DMS 273 treated with DMSO at 0.1 percent for 48 hours (cell line): ENCODE measurements at places on chromosomes 4 and X.

- no peak for DNase-seq
Observed at GRCh38 chrX:3717742-3718420, 4.4 kb upstream of the PRKX start.

GRCh38 chrX:14420841-14421240 is 108.5 kb upstream of the GLRA2 start:
- DNase-seq, result no peak

- no peak for DNase-seq
Observed at GRCh38 chr4:2621419-2621818, 85.0 kb downstream of the FAM193A start.

GRCh38 chr4:54496412-54496811 is 161.3 kb upstream of the KIT start:
- DNase-seq, result no peak

- no peak for DNase-seq
Observed at GRCh38 chr4:25172961-25173915, 13.0 kb upstream of the SEPSECS start.

DNA sequence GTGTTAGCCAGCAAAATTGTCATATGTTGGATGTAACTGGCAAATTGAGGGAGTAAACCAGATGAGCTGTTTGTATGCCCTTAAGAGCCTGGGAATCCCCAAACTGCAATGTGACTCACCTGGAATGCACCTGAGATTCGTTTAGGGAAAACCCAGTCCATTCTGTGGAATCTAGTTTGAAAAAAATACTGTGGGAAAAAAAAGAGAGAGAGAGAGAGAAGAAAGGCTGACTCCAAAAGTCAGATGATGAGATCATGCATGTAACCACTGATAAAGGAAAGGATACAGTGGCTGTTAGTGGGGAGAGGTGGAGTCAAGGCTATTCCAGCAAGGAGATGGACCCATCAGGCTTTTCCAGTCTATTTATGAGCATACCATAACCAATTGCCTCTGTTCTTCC is 48.5 kb downstream of the SLC9A7 start:
- no peak for DNase-seq

DNA sequence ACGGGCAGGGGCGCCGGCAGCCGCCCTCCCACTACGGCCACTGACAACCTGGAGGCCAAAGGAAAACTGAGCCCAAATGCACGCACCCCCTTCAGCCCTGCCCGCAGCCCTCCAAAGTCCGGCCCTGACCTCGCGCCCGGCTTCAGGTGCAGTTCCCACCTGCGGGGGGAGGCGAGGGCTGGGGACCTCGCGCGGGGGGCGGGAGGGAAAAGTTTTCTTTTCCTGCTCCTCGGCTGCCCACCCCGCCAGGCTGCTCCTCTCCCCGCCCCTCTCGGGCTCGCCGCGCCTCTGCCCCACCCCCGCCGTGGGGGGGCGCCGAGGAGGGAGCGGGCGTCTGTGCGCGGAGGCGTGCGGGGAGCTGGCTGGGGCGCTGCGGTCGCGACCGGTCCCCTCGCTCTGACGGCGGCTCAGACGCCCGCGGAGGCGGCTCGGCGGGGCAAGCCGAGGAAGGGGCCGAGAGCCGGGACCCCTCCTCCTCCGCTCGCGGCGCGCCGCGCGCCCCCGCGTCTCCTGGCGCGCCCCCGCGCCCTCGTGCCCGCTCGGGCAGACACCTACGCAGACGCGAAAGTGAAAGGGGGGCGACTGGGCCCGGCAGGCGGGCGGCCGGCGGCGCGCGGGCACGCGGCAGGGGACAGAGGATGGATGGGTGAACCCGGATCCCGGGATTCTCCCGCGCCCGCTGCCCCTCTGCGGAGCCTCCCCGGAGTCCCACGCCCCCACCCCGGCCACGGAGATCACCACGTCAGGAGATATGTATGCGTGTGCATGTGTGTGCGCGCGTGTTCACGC is 3.1 kb upstream of the NR3C2 start:
- DNase-seq, result no peak

- no peak for DNase-seq
Observed at GRCh38 chr4:118173126-118173525, 138.8 kb downstream of the NDST3 start.

DNA sequence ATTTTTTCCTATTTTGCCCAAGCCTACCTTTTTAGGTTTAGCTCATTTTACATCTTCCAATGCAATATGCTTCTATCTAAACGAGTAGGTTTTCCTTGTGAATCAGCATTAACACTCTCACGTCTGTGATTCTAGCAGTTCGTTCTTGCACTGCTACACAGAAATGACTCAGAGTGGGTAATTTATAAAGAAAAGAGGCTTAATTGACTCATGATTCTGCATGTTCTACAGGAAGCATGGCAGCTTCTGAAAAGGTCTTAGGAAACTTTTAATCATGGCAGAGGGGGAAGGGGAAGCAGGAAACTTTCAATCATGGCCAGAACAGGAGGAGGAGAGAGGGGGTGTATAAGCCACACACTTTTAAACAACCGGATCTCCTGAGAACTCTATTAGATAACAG is 44.9 kb downstream of the SPANXN1 start:
- DNase-seq, result no peak

GRCh38 chr4:61301271-61301670 is 101.1 kb downstream of the ADGRL3 start:
- peak; percentile 5 for DNase-seq

DNA sequence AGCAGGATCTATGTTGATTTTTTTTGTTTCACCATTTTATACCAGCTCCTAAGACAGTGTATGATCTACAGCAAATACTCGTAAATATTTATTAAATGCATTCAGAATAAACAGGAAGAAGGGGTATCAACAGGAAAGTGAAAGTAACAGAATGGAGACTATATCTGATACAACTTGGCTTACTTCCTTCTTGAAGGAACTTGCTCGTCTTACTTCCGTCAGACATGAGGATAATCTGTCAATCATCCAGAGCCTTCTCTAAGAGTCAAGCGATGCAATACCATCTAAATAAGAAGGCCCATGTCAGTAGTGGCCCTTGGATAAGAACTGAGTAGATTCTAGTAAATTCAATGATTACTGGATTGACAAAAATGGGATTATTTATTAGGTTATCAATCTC is 84.2 kb downstream of the CAMK2D start:
- DNase-seq, result no peak

DNA sequence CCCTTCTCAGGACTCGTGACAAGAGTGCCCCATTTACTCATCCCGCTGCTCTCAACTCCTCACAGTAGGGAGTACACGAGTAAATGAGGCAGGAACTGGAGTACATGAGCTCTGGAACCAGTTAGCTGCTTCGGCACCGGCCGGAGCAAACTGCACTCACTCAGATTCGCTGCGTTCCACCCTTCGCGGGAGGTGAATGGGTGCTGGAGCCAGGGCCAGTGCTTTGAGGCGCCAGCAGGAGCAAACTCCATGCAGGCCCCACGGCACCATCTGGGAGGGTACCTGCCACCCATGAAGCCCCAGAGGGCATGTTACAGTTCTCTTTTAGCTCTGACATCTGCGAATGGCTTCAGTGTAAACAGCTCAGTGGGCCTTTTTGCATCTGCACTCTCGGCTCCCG is 315.5 kb upstream of the GK2 start:
- peak; percentile 64 for DNase-seq

DNA sequence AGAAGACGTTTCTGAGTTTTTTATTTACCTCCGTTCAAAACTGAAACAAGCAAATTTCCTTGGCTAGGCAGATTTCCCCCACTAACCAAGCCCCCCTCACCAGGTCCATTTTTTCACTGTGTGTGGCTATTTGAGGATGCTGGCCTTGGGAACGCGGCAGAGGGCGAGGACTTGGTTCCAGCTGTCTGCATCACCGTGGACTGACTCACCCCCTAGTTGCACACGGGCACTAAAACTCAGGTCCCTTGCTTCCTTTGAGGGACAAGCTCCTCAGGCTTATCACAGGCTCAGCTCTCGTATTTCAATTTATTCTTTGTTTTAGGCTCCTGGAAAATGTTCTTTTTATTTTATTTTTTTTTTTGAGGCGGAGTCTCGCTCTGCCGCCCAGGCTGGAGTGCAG is 8.4 kb upstream of the MTNR1A start:
- no peak for DNase-seq

DNA sequence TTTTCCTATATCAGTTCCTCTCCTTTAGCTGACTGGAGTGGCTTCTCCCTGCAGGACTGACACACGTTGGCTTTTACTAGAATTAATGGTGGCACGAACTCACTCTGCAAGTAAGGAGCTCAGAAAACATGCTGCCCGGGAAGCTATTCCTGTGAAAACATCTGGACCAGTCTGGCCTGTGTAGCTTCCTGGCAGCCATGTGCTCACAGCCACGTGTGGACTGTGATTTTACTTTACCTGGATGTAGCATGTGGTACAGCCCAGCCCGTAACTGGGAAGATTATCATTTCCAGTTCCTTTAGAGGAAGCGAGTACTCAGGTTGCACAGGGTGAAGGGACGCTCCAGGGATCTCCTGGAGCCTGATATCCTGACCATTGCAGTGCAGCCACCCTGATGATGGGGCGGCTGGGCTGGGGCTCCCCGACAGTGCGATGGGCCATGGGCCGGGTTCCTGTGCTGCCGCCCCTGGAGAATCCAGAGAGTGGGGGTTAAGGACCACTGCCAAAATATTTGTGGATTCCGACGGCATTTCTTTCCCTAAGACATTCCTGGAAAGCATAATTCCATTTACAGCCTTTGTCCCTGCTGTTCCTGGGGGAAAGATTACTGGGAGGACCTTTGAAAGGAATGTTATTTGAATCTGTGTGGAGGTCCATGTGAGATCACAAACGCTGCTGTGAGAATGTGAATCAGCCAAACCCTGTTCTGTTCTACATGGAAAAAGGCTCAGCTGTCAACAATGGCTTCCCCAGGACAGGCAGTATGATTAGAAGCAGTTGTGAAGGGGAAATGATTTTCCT is 35.0 kb downstream of the PROM1 start:
- DNase-seq, result no peak

- DNase-seq, result no peak
Observed at GRCh38 chrX:100435726-100436125, 25.7 kb upstream of the PCDH19 start.

DNA sequence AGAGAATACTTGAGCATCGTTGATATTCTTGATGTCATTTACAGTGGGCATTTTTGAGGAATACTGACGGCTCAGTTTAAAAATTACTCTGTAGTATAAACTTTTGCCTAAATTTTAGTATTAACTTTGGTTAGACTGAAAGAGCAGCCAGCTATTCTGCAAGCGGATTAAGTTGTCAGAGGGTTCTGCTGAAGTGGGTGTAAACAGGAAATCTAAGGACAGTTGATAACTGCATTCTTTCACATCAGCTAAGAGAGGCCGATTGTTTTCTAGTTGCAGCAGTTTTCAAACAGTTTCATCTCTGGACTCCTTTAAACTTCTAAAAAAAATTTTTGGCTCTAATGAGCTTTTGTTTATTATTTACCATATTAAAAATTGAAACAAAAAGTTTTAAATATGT is 149.6 kb downstream of the RAPGEF2 start:
- DNase-seq, result no peak

DNA sequence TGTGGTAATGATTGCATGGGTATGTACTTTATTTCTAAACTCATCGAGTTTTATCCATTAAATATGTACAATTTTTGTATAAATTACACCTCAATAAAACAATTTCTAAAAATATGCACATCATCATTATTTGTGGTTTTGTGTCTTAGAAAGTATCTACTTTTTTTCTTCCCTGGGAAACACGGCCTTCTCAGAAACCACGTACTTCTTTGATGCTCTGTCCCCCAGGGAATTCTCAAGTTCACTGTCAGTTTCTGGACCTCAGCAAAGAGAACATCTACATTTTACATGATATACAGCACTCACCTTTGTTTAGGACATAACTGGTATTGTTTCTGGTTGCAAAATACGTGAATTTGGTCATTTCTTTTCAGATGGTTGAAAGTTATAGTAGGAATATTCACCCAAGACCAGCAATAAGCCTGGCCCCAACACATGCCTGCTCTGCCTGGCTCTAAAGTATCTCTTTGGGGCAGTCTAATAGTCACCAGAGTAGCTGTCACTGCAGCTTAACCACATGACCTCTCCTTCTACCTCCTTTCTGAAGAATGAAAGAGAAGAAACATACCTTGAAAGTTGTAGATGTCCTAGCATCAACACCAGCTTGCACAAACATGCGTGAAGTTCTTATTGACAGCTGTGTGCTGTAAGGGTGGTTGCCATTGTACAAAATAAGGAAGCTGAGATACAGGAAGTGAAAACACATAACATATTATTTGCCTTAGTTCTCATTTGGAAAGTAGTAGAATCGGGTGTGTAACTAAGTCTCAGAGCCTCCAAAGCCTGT is 48.4 kb upstream of the SPANXN4 start:
- DNase-seq, result no peak

DNA sequence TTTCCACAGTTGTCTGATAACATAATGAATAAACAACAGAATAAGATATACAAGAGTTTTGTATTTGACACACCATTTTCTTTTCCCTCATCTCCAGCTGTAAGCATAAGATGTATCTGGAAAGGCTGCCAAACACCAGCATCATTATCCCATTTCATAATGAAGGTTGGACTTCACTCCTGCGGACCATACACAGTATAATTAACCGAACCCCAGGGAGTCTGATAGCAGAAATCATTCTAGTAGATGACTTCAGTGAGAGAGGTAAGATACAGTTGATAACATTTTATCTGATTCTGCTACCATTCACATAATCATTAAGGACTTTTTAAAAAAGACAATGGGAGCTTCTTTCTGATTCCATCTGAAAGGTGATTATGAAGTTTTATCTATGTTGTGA is 535.2 kb downstream of the GALNTL6 start:
- no peak for DNase-seq

DNA sequence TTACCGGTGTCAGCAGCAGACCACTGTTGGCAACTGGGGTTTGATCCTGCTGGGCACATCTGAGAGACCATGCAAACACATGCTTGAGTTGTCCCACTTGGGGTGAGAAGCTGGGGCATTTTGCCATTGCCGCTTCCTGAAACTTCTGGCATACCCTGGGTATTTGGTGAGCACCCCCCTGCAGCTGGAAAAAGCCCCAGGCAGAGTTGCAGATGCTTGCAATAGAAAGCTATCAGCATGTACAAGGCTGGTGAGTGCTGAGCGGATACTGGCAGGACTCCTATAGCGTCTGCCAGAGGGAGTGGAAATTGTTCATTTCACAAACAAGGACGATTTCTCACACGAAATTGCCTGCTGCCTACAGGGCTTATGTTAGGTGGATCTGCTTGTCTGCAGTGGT is 32.3 kb downstream of the SUPT20HL1 start:
- DNase-seq, result no peak

- DNase-seq, result no peak
Observed at GRCh38 chr4:69489856-69490255, 5.8 kb downstream of the UGT2B4 start.

DNA sequence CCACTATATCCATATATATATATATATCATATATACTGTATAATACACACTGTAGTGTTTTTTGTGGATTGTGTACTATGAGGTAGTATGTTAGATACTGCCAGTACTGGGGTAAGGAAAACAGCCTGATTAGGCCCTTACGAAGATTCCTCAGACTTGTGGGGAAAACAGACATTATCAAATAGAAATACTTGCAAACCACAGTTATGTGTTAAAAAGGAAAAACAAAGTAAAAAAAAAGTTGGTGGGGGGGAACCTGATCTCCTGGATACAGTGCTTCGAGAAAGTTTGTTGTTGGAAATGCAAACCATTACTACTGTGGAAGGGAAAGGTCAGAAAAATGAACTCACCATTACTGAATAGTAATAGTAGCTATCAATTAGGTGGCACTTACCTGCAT is 53.0 kb downstream of the PKD2 start:
- no peak for DNase-seq
